ENCODE measurements at places on chromosomes 16 and 17.

DNA sequence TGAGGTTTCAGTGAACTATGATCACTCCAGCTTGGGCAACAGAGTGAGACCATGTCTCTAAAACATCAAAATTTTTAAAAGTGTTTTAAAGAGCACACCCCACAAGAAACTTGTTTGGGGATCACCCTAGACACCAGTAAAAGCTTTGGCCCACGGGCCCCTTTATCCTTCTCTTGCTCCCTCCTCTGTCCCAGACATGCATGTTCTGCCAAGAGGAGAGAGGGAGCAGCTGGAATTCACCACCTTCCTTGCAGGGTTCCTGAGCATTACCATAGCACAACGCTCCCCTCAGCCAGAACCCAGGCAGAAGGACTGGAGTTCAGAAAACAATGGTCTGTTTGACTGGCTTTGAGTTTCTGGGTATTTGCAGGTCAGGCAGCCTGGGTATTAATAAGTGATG, 214.3 kb upstream of the CDH5 start:
- no peak for DNase-seq

- DNase-seq, result no peak
These were observed 18.2 kb downstream of the RAI1 start for GRCh38 chr17:17699491-17699890.

DNA sequence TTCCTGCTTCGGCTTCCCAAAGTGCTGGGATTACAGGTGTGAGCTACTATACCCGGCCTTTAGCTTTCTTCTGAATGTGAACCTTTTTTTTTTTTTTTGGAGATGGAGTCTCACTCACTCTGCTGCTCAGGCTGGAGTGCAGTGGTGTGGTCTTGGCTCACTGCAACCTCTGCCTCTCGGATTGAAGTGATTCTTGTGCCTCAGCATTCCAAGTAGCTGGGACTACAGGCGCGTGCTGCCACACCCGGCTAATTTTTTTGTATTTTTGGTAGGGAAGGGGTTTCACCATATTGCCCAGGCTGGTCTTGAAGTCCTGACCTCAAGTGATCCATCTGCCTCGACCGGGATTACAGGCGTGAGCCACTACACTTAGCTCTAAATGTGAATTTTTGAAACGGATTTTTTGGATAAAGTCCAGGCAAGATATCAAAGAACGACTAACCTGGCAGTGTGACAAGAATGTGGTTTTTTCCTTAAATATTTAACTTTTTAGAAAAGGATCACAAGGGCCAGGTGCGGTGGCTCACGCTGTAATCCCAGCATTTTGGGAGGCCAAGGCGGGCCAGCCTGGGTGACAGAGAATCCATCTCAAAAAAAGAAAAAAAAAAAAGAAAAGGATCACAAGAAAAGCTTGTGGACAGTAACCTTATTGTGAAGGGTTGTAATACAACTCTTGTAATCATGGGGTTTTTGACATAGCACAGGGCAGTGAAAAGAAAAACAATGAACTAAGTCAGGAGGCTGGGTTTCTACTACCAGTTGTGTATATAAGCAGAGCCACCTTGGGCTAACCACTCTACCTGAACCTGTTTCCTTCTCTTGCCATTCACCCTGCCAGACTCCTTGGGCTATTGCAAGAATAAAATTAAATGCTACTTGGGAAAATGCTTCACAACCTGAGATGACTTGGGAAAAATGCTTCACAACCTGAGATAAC, 6.2 kb downstream of the BRCA1 start:
- DNase-seq, result no peak

GRCh38 chr17:66956941-66957340, 7.6 kb upstream of the CACNG4 start:
- no peak for DNase-seq

DNA sequence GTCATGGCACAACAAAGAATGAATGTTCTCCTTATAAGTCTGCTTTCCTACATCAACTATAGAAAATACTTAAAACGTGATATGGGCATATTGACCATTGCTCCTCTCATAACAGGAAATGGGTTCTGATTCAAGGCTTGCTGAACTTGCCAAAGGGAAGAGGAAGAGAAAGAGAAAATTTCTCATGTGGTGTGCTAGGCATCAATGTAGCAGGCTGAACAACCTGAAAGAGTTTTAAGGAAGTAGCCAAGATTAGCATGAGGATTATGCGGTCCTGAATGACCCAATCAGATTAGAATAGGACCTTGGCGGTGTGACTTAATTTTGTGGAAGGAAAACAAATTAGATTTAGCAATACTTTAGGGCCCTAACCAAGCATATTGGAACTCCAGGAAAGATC, 617.7 kb upstream of the CDH11 start:
- DNase-seq, result no peak

DNA sequence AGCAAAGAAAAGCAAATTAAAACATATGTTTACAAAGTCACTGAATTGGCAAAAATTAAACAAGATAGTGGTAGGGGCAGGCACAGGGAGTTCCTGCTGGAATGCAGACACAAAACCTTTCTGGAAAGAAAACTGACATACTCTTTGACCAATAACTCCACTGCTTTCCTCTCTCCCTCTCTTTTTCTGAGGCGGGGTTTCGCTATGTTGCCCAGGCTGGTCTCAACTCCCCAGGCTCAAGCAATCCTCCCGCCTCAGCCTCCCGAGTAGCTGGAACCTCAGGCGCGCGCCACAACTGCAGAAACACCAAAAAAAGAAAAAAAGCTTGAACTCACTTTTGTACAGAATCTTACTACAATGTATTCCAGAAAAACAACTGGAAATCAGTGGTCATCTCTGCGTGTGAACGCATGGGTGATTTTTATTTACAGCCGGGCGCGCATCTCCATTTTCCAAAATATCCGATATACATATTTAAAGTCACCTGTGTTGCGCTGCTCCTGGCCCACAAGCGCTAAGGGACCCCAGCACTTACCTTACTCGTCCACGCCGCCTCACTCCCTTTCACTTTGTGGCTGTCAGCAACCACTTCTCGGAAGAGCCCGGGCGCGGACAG, 480 bp downstream of the TXNL4B start:
- no peak for DNase-seq

GRCh38 chr16:86949116-86949515, 368.1 kb downstream of the C16orf95 start:
- DNase-seq, result no peak

DNA sequence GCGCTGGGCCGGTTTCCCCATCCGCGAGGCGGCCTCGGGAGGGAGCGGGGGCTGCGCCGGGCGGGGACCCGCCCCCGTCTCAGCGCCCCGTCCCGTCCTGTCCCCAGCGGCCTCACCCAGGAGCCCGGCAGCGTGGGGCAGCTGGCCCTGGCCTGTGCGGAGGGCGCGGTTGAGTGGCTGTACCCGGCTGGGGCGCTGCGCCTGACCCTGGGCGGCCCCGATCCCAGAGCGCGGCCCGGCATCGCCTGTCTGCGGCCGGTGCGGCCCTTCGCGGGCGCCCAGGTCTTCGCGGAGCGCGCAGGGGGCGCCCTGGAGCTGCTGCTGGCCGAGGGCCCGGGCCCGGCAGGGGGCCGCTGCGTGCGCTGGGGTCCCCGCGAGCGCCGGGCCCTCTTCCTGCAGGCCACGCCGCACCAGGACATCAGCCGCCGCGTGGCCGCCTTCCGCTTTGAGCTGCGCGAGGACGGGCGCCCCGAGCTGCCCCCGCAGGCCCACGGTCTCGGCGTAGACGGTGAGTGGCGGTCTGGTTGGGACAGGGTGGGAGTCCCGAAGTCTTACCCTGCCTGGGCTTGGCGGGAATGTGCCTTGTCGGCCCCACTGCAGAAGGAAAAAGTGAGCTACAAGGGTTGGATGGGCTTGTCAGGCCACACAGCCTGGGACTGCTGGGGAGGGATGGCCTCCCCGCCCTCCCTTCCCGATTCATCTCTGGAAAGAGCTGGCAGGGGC, 720 bp downstream of the METRN start:
- DNase-seq, result no peak

- peak; percentile 35 for DNase-seq
These were observed at the start of gene HBQ1 for GRCh38 chr16:180101-180675. HBQ1 (plus strand) TSS chr16:180459; CDS start chr16:180487, 28 bp downstream.

DNA sequence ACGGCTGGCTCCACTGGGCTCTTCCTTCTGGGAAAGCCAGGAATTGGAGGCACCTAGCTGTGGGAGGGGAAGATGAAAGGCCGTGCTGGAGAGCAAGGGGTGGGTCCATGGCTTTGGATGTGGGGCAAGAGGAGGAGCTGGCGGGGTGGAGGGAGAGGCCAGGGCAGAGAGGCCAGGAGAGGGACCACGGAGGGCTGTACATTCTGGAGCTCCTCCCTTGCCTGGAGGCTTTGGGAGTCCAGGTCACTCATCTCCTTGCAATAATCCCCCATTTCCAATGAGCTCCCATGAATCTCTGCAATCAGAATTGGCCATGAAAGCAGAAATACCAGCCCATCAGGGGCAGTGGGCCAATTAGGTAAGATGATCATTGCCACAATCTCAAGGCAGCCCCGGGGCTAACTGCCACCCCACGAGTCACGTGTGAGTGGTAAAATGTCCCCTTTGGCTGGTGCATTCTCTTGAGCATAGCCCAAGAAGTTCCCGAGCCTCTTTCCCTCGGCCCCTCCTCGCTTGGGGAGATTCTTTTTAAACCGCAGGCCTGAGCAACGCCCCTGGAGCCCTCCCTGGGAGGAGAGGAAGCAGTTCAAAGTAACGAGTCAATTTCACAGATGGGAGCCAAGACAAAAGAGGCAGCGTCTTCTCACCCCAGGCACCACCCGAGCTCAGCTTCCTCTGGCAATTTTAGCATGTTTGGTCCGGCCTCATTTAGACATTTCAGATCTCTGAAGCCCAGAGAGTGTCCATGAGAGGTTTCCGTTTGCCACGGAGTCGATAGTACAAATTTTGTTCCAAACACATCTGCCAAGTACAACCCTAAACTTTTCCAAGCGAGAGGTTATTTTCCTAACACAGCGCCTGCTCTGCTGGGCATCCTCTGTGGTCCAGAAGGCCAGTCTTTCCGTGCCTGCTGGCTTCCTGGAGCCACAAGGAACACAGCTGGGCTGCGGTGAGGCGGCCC, 13.4 kb downstream of the RTN4RL1 start:
- no peak for DNase-seq

DNA sequence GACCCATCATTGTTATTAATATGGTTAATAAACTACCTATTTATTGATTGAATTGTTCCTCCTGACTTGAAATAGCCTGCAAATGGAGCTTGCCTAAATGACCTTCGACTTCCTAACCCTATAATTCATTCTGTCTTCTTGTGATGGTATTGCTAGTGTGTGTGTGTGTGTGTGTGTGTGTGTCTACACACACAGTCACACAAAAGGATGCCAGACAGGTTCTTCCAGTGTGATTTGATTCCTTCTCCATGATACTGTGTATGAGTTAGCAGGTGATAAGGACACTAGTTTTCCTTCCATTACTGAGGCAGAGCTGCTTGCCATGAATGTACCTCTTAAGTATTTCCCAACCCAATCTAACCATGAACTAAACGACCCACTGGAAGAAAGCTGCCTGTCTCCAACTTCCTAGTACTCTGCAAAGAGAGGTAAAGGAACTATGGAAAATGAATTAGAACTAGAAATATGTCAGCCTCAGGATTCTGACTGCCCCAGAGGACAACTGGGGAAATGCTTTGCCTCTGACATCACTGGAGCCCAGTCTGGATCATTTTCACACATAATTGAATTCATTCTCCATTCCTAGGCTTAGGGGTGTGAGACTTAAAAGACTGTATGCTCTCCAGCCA, 3.5 kb upstream of the CDC6 start:
- DNase-seq, result no peak

- DNase-seq, result no peak
These were observed 155.4 kb downstream of the FOXL1 start for GRCh38 chr16:86733546-86734254.

GRCh38 chr16:77214411-77215138, 15.4 kb downstream of the SYCE1L start:
- no peak for DNase-seq

DNA sequence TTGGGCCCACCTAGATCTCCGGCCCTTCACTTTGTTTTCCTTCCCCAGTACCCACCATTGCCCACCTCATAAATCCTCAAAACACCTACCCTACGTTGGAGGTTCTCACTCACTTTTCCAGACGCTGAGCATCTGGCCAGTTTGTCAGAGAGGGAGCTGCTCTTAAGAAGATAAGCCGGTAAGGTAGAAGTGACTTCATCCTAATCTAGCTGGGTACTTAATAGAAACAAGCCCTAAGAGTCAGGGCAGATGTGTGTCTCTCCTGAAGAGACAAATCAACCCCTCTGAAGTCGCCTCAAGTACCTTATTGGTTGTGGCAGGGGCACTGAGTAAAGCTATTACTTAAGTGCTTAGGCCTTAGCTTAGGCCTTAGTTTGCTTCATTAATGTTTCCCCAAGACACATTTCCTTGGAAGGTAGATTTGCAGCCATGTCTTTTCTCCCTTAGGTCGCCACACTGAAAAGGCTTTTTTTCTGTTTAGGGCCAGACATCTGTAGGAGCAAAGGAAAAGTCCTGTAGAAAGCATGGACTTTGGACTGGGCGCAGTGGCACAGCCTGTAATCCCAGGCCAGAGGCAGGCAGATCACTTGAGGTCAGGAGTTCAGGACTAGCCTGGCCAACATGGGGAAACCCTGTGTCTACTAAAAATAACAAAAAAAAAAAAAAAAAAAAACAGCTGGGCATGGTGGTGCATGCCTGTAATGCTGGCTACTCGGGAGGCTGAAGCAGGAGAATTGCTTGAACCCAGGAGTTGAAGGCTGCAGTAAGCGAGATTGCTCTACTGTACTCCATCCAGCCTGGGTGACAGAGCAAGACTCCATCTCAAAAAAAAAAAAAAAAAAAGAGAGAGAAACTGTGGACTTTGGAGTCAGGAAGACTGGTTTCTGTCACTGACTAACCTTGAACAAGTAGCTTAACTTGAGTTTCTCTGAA, 1.0 kb downstream of the TACO1 start:
- no peak for DNase-seq

- no peak for DNase-seq
These were observed 19.1 kb downstream of the NOD2 start for GRCh38 chr16:50712560-50712898.

GRCh38 chr17:2393174-2393953, 7.5 kb downstream of the MNT start:
- peak; percentile 74 for DNase-seq

DNA sequence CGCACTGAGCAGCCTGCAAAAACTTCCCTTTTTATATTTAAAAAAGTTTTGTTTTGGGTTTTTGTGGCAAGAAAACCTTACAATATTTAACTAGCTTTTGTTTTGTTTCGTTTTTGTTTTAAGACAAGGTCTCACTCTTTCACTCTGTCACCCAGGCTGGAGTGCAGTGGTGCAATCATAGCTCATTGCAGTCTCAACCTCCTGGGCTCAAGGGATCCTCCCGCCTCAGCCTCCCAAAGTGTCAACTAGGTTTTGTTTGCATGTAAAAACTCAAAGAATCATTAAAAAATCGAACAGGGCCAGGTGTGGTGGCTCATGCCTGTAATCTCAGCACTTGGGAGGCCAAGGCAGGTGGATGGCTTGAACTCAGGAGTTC, 77.9 kb upstream of the FA2H start:
- DNase-seq, result no peak

GRCh38 chr17:45999900-46000290, 845 bp downstream of the STH start:
- DNase-seq, result no peak

GRCh38 chr17:77509089-77509488, 368.3 kb downstream of the SEC14L1 start:
- DNase-seq, result no peak
